CD4-positive, alpha-beta T cell treated with Interleukin-2 at 100 ng/mL for 4 hours (primary cell): ENCODE measurements at places on chromosomes 13 and 19.

DNA sequence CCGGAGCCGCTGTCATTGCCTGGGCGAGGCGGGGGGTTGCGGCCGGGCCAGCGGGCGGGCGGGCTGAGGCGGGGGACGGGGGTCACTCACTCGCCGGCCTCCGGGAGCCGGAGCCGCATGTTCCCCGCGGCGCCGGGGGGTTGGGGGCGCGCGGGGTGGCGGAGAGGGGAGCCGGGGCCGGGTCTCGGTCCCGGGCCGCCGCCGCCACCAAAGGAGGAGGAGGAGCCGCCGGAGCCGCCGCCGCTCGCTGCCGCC, 149 bp downstream of the MED26 start:
- DNase-seq = no peak

DNA sequence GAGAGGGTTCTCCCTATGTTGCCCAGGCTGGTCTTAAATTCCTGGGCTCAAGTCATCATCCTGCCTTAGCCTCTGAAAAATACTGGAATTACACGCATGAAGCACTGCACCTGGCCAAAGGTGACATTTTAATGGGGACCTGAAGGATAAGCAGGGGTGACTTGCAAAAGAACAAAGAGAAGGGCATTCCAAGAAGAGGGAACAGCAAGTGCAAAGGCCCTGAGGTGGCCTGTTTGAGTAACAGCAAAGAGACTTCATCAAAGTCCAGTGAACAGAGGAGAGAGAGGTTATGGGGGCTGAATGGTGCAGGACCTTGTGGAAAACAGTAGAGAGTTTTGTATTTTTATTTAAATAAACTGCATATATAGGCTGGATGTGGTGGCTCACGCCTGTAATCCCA, 4.1 kb downstream of the CA11 start:
- no peak for DNase-seq

GRCh38 chr13:50941146-50941545, 31.6 kb downstream of the RNASEH2B start:
- no peak for DNase-seq

- DNase-seq = no peak
Measured at GRCh38 chr13:110578363-110578762, 16.8 kb upstream of the RAB20 start.

DNA sequence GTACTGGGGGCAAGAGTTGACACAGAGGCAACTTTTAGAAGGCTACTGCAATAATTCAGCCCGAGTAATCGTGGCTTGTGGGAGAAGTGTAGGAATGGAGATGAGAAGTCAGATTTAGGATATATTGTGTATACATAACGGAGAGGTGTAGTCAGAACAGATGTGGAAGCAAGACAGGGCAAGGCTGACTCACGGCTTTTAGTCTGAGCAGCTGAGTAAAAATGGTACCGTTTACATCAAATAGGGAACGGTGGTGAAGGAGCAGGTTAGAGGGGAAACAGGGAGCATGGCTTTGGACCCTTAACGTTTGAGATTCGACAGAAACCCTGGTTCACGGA, 796 bp upstream of the LSM14A start:
- DNase-seq = no peak

DNA sequence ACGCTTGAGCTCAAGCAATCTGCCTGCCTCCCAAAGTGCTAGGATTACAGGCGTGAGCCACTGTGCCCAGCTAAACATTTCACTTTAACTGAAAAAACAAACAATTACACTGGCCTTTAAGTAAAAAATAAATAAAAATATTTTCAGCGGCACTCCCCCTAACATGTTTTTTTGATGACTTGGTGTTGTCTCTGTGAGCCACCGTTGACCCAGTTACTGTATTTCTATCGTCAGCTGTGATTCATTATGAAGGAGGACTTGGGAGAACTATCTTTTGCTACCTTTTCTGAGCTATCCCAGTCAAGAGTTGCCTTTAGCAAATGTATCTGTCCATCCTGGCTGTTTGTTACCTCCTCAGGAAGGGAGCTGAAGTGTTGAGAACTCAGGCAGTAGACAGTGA, 18.5 kb upstream of the C19orf33 start:
- DNase-seq = no peak

- DNase-seq = no peak
Measured at GRCh38 chr13:30486230-30487074, 20.7 kb upstream of the HMGB1 start.

DNA sequence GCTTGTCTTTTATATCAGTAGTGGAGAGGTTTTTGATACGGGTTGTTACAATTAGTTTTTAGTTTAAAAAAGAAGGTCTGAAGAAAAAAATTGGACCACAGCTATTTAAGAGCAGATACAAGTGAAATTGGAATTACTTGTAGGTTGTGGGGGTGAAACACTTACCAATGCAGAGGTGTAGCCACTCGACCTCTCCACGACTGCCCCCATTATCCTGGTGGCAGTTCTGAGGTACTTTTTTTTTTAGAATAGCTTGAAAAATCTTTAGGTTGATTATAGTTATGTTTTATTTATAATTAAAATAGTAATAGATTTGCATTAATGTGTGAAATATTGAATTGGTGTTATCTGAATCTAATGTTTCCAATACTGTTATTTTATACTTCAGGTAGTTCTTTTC, 60.7 kb downstream of the PAN3 start:
- DNase-seq = no peak

DNA sequence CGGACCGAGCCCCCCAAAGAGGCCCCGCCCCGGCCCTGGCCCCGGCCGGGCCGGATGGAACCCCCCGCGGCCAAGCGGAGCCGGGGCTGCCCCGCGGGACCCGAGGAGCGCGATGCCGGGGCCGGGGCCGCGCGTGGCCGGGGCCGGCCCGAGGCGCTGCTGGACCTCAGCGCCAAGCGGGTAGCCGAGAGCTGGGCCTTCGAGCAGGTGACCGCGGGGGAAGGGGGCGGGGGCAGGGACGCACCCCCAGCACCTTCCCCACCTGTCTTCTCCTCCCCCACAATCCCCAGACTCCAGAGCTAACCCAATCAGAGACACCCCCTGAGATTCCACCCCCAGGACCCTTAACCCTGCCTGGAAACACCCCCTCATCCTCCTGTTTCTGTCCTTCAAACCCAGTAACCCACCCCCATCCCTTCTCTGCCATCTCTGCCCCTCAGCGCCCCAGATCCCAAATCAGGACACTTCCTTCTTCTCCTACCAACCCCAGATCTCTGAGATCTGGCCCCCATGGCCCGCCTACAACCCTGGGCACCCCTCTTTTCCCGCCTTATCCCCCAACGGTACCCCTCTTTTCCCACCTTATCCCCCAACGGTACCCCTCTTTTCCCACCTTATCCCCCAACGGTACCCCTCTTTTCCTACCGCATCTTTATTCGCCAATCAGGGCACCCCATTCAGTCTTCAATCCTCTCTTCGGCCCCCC, 505 bp downstream of the ZSWIM4 start:
- no peak for DNase-seq

- DNase-seq = no peak
Measured at GRCh38 chr13:57604442-57604841, 27.1 kb upstream of the PCDH17 start.

- no peak for DNase-seq
Measured at GRCh38 chr13:29281932-29282495, 313.5 kb downstream of the SLC7A1 start.

DNA sequence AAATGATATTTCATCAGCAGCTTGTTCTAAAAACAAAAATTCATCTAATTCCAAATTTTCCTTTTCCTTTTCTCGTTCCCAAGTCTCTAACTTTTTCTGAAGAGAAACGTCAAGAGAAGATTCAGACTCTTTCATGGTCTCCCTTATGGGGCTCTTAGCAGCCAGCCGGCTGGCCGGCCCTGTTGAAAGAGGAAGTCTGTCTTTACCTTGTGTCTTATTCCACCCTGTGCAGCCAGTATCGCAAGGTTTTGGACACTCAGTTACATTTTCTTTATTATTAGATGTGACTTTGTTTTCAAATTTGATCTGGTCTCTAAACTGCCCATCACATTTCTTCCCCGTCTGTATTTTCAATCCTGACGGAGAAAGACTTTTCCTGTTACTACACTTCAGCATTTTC, 142.3 kb downstream of the RNF17 start:
- no peak for DNase-seq

DNA sequence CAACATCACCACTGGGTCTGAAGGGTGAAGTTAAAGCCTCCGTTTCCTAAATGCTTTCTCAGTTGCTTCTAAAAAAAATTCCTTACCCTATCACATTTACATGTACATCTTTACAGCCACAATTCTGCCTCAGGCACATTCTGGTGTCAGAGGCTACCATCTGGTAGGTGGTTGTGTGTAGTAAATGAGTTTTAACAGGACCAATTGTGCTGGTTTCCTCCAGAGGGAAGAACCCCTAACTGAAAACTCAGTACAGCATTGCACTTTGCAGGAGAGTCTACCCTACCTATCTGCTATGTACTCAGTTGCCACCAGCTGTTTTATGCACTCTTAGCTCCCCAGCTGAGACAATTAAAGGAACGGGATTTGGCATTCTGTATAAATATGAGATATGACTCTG, 1576.5 kb downstream of the PCDH9 start:
- no peak for DNase-seq

GRCh38 chr19:50720921-50721381, 1.3 kb upstream of the SHANK1 start:
- no peak for DNase-seq

GRCh38 chr19:55189403-55189835, 9.3 kb upstream of the SYT5 start:
- no peak for DNase-seq

DNA sequence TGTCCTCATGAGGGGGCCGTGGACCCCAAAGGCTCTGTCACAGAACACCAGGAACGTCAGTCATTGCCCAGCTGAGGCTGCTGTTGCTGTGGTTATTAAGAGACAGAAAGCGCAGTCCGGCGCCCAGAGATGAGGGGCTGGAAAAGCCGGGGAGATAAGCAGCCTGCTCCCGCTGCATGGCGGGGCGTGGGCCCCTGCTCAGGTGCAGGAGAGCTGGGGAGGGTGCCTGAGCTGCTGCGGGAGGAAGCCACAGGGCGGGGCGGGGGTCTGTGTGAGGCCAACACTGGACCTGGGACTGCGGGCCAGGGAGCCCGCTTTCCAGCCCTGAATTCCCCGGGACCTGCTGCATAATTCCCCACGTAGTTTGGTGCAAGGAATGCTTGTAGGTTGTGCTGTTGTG, 11.3 kb downstream of the SOX1 start:
- DNase-seq = no peak

- DNase-seq = no peak
Measured at GRCh38 chr13:50072676-50073075, 57.4 kb downstream of the KCNRG start.

DNA sequence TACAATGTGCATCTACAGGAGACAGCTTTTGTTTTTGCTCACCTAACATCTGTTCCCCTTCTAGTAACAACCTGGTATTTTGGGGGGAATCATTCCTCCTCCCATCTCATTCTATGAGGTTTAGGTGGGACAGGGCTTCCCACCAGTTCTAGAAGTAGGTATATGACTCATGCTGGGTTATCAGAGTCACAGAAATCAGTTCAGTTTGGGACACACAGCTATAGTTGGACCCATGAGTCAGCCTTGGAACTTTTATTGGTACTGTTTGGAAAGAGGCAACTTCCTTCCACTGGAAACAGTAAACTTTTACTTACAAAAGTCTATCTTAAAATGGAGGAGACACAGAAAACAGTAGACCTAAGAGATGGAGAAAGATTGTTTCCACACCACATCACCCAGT, 185.5 kb downstream of the DNAJC3 start:
- no peak for DNase-seq

DNA sequence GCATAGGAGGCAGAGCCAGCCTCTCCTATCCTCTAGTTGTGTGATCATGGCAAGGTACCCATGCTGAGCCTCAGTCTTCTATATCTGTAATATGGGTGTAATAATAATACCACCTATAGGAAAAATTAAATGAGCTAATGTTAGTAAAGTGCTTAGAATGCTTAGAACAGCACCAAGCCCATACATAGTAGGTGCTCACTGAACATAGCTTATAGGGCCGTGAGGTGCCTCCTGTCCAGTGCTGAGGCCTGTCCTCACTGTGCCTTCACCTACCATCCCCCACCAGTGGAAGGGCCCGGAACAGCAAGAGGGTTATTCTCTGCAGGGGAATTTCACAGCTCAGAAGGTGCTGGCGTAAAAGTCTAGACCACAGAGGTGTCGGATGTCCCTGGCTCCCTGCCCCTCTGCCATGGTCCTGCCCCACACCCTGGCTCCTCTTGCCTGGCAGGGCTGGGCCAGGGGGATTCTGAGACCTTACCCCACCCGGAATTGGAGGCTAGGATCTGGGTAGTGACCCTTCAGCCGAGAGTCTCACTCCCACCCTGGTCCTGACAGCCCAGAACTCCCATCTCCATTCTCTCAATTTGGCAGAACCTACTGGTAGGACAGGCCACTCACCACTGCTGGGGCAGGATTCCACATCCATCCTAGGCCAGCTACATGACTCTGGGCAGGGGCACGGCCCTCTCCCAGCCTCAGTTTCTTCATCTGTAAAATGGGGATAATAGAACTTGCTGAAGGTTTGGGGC, 2.2 kb upstream of the SCN1B start:
- no peak for DNase-seq

DNA sequence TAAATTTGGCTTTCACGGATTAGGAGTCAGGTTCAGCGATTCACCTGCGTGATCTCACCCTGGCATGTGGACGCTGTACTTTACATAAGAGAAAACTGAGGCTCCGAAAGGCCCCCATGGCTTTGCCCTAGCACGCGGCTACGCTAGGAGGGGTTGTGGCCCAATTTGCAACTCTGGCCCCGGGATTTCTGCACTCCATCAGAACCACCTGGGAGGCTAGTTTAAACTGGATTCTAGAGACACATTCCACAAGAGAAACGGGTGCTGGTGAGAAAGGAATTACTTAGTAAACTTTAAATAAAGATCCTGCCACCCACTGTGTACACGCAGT, 6.2 kb downstream of the BCL3 start:
- DNase-seq = no peak

DNA sequence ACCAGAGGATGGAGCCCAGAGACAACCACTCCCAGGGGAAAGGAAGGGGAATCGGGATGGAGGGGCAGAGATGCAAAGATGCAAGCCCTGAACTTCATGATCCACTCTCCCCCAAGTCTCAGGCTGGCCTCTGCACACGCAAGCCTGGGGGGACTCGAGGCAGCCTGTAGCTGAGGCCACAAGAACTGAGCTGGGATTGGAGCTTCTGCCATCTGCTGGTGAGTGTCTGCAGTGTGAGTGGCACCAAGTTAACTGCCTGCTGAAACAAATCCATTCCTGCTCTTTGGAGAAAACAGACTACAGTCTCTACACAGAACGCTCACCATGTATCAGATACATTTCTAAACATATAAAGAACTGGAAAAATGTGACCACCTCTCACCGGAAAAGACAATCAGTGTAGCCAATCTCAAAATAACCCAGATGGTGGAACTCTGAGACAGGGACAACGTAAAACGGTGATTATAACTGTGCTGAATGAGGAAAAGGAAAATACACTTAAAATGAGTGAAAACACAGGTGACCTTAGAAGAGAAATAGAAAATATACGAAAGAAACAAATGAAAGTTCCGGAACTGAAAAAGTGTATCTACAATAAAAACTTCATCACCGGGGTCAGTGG, 62.1 kb downstream of the KLF2 start:
- peak; percentile 73 for DNase-seq
